ENCODE measurements at places on chromosomes 5 and 9.

GRCh38 chr5:18792145-18792544 is 1157.9 kb downstream of the TAF11L14 start:
- no peak for DNase-seq

DNA sequence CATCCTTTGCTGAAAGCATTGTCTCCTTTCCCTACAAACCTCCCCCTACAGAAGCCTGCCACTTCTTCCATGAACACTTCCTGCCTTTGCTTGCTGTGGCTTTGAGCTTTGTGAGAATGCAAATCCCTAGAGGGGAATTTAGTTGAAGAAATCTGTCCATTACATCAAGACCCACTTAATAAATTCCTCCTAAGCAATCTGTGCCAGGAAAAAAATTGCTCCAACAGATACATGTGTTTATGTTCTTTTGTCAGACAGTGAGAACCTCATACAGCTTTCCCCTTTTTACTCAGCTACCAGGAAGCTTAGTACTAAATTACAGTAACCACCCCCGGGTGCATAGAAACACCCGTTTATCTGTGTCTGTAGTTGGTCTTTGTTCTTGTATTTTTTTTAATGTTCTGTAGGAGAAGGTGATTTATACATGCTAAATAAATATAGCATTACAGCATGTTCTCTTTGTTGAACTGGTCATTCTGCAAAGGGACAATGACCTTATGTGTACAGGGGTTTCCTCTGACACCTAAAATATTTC is 43.9 kb downstream of the SH3TC2 start:
- no peak for DNase-seq

DNA sequence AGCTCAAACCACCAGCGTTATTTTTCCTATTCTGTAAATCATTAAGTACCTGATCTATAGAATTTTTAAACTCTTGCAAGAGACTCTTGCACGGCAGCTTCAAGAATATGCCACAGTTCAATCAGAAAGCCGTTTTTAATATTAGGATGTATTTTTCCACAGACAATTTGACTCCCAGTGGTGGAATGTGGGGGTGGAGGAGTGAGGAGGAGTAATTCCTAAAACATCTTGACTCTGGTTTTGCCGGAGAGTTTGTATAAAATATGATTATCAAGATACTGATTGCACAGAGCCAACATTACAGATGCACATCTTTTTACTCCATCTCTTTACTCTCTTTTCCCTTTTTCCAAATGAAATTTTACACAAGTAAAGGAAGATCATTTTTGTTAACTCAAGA is 288.3 kb downstream of the ENC1 start:
- DNase-seq = no peak

- no peak for DNase-seq
Measured at GRCh38 chr5:130206686-130207085, 302.4 kb downstream of the CHSY3 start.

- DNase-seq = no peak
Measured at GRCh38 chr9:6230037-6230780, 14.6 kb downstream of the IL33 start.

DNA sequence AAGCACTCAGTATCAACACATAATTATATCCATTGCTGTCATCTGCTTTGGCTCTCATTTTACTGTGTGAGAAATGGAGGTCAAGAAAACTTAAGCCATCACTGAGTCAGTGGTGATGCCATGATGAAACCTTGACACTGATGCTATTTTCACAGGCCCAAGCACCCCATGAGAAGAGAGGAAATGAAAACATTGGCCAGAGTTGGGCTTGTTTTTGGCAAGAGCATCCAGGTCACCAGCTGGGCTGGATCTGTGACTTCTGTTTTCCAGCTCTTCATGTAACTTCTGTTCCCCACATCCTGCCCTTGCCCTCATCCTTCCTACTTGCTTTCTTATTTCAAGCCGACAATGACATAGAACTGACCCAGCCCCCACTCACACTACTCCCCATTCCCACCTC is 10.0 kb downstream of the LCP2 start:
- DNase-seq = no peak

- no peak for DNase-seq
Measured at GRCh38 chr5:151130922-151131891, 26.4 kb downstream of the ANXA6 start.

DNA sequence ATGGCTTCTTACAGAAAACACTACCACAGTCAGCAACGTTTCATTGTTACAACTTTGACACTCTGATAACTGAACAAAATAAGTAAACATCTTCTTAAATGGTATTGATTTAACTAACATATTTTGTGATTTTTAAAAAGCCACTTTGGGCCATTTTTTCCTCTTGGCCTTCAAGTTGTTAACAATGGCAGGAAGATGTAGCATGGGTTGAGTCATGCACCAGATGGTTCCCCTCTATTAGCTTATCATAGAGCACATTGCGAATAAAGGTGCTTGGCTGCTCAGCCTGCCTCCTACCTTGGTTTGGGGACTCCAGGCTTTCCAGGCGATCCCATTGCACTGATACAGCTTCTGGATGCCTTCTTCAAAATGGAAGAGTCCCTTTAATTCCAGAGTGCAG is 24.1 kb upstream of the CER1 start:
- DNase-seq = no peak

- no peak for DNase-seq
Measured at GRCh38 chr5:72063219-72063819, 44.0 kb upstream of the MAP1B start.

- DNase-seq = no peak
Measured at GRCh38 chr5:83866181-83866580, 145.5 kb upstream of the HAPLN1 start.

GRCh38 chr9:102069969-102070368 is 331.5 kb upstream of the GRIN3A start:
- no peak for DNase-seq

DNA sequence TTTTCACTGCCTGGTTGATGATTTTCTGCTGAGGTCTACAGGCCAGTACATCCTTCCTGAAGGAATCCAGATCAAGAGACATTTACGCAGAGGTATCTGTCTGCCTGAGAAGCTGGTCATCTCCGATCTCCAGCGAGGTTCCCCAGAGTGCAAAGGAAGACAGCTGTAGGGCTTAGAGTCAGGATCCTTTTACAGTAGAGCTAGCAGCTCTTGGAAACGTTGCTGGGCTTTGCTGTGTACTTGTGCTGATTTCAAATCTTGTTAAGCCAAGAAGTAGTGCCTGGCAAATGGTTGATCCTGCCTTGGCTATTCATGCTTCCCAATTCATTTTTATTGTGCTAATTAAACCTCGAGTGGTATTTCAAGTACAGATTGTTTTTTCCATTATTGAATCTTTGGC is 48.9 kb downstream of the NTRK2 start:
- no peak for DNase-seq

- DNase-seq = no peak
Measured at GRCh38 chr5:147645197-147645596, 135.3 kb upstream of the DPYSL3 start.

- DNase-seq = no peak
Measured at GRCh38 chr5:6432206-6432605, 16.5 kb upstream of the UBE2QL1 start.

- DNase-seq = no peak
Measured at GRCh38 chr5:132261881-132262845, 4.7 kb downstream of the PDLIM4 start.

- DNase-seq = no peak
Measured at GRCh38 chr9:1717882-1718281, 297.3 kb upstream of the SMARCA2 start.

- no peak for DNase-seq
Measured at GRCh38 chr5:30959238-30959637, 234.2 kb upstream of the CDH6 start.

DNA sequence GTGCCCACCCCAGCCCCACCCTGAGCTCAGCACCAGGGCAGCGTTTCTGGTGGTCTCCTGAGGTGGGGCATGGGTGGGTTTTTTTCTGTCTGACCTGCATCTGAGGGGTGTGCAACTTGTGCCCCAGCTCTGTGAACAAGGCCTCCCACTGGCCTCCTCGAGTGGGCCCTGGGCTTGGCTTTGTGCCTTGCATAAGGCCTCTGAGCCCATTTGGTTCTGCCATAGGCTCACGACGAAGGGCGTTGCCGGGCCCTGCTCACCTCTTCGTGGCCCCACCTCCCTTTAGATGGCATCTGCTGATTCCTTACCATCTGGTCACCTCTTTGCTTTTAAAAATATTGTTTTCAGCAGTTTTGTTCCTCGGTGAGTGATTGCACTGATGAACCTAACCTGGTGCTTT is 127.1 kb upstream of the COL5A1 start:
- no peak for DNase-seq

DNA sequence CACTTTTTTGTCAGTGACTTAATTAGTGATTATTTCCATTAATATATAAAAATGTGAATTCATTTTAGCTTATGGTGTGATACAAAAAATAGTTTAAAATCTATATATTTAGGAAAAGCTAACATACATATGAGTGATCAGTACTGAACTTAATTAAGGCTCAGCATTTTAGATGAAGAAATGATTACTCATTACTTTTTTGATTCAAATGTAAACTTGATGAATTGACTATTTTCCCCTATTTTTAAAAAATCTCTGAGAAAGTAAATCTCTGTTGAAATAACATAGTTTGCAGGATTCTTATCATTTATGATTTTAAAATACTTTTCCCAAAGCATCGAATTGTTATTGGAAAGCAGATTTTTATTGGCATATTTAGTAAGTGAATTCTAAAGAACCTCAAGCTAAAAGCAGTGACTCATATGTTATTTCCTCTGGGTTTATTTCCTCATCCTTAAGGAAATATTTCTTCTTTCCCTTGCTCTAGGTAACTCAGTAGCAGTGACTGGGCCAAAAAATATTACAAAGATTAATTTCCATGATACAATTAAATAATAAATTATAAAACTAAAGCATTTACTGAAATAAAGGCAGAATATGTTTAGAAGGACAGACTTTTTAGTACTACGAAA is 290.6 kb downstream of the FER start:
- no peak for DNase-seq

GRCh38 chr5:178796165-178796945 is 63.4 kb upstream of the ZNF354B start:
- no peak for DNase-seq

DNA sequence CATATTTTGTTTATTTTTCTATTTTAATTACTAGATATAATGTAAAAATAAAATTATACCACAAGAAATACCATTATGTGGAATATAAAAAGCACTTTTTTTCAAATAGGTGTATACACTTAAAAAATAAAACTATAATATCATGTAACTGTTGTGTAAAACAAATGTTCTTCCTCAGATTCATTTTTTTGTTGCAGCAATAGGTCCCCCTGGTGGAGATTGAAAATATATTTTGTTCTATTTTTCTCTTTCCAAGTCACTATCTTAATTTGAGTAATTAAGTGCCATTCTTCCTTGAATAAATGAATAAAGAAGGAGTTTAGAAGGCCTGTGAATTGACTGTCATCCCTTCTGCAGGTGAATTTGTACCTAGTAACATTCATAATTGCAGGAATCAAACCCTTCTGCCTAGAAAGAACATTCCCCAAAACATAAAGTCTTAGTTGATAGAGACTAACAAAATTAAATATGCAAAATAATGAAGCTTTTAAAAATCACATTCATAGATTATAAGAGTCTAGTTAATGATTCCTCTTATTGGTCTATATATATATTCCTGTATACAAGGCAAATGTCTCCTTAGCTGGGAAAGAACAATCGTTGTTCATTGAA is 23.4 kb downstream of the CETN3 start:
- no peak for DNase-seq

GRCh38 chr5:138035605-138036537 is 3.0 kb upstream of the FAM13B start:
- DNase-seq = peak; percentile 36

DNA sequence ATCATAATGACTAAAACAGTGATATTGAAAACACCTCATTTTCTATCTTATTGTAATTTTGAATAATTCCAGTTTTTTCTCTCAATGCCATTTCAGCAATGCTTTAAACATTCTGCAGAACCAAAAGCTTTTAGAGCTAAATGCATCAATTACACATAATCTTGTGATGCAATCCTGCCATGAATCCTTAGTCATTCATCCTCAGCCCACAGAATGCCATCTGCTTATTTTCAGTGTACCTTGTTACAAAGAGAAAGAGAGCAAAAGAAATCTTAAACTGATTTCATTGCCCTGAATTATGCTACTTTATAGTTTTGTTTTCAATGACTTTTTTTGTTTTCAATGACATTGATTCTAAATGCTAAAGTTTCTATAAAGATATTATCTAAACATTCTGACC is 1234.8 kb upstream of the C9orf72 start:
- DNase-seq = no peak

DNA sequence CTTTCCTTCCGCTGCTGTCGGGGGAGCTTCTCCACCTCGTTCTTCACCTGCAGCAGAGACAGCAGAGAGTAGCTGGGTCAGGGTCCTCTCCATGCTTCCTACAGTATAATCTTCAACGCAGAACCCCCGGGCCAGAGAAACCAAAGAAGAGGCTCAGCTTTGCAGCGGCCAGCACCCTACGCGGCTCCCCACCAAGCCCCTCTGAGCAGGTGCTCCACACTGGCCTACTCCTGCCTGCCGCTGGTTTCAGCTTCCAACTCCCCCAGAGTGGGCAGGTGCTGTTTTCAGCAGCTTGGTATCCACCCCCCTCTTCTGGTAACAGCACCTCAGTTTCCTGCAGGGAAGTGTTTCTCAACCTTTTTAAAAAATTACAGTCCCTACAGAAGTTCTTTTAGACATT is 58.3 kb upstream of the FBXW11 start:
- DNase-seq = no peak

DNA sequence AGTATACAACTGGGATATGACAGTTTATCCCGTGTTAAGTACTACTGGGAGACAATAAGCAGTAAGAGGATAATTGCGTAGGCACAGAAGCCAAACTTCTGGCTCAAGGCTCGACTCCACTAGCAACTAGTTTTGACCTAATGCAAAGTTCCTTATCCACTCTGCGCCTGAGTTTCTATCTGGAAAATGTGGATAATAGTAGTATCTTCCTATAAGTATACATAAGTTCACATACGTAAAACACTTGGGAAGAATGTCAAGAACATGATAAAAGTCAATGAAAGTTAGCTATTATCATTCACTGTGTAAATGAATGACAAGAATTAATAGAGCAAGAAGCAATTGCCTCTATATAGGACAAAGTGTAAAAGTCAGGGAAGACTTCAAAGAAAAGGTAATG is 45.7 kb downstream of the FTMT start:
- no peak for DNase-seq

DNA sequence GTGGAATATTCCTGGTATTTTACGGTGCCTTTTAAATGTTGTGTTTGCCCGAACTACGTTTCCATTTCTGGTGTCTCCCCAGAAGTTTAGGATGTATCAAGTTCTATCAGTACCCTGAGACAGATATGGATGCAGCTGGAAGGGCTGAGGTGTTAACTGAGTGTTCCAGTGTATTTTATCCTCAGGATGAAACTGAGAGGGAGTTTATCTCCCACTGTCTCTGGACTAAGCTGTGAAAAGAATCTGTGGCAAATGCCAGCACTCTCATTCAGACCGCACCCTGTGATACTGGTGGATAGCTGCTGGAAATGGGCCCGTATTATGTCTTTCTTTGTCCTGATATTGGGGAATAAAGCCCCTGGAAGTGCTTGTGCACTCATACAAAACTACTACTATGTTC is 887.2 kb upstream of the TYRP1 start:
- DNase-seq = no peak

All from activated effector memory CD4-positive, alpha-beta T cell treated with Interleukin-2 at 50 U/mL for 16 hours (primary cell).